ENCODE measurements at places on chromosomes 3 and 15.
A peak's percentile ranks its signal among the peaks of the same experiment; 100 is the strongest.

DNA sequence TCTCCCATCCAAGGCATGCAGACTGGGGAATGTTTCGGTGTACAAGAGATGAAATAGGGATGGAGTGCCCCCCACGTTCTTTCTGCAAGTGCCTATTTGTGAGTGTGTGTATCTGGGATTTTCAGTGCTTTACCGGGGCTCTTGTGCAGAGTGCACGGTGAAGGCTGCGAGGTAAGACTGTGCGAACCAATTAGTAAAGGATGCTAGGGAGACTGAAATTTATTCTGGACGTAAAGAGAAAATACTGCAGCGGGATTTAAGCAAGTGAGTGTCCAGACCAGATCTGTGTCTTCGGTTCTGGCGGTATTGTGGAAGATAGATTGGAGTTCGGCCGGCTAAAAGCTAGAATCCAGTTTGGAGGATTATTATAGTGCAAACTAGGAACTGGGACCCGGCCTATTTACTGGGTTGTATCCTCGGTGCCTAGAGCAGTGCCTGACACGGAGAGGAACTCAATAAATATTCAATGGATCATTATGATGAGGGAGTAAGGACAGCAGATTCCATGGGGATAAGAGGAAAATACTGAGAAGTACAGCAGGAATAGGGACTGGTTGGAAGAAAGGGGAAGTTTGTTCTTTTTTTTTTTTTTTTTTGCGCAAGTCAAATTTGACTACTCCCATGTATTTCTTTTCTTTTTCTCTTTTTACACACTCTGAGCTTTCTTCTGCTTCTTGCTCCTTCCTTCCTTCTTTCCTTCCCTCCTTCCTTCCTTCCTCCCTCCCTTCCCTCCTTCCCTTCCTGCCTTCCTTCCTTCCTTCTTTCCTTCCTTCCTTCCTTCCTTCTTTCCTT lies 580 bp upstream of the MAGEF1 start:
- no peak for DNase-seq

- DNase-seq: no peak
These were observed 73.2 kb upstream of the CTXND1 start for GRCh38 chr15:80325206-80325605.

DNA sequence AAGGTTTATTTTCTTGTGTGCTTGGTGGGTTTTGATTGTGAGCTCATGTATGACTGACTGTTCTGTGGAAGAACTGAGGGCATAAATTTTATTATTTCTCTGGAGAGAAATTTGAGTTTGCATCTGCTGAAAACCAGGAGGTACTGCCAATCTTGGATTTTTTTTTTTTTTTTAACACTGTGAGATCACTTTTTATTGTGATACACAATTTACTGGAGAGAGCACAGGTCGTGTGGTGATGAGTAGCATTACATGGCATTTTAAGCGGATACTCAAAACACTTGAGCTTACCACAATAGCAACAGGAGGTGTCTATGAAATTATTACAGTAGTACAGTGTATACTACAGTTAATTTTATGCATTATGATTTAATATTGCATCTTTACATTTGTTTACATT lies 237.4 kb downstream of the MFSD1 start:
- DNase-seq: no peak

GRCh38 chr15:64942356-64942755 lies 30.7 kb downstream of the ANKDD1A start:
- DNase-seq: no peak

DNA sequence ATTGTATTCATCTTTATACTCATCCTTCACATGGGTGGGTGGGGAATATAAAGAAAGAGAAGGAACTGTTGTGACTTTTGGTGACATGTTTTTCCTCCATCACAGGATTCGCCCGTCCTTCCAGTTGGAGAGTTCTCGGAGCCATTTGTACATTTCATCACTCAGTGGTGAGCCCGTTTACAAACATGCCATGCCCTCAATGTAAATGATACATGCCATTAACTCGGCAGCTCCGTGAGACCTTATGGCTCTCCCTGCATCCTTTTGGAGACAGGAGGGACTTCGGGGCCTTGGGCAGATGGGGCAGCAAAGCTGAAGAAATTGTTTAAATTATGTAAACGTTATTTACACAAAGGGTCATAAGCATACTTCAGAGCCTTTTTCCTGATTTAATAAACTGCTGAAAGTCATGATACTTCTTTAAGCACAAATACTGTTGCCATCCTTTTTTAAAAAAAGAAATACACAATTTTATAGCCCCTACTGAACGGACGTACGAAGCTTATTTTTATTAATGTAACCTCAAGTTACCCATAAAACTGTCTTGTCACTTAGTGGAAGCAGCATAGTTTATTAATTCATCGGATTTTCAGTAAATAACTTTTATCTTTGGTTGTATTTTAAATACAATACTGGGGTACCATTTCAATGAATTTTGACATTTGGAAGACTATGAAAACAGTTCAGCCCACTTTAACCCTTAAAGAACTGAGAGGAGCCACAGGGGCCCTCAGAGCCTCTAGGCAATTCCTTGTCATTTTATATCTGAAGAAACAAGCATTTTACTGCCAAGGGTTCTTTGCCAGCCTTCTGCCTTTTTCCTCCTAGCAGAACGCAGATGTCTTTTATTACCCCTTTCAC lies 55.6 kb upstream of the SKOR1 start:
- DNase-seq: no peak

DNA sequence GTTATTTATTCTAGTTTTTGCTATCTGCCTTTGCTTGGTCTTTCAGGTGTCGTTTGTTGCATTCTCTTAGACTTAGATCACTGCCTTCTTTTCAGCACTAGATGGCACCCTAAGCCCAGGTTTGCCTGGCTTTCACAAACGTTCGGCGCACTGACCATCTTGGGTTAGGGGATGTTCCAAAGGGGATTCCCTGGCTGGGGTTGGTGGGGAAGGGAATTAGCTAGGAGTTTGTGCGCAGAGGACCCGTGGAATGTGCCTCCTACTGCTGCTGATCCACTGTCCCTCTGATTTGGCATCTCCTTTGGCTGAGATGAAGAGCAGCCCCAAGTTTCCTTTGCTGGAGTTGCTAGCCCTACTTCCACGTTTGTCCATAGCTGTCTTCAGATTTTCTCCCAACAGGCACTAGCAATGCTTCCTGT lies 33.9 kb downstream of the PFN2 start:
- DNase-seq: peak; percentile 11

- DNase-seq: no peak
These were observed 103.7 kb upstream of the LRIG1 start for GRCh38 chr3:66604481-66604880.

- DNase-seq: no peak
These were observed 31.5 kb downstream of the SPTSSB start for GRCh38 chr3:161339517-161340500.

GRCh38 chr3:124669470-124669869 lies 60.8 kb upstream of the UMPS start:
- no peak for DNase-seq

- DNase-seq: no peak
These were observed 58.4 kb upstream of the RBP1 start for GRCh38 chr3:139597947-139598346.

- DNase-seq: no peak
These were observed 4.3 kb downstream of the BTBD1 start for GRCh38 chr15:83062768-83063180.

GRCh38 chr3:128282380-128283196 lies 129.3 kb downstream of the EEFSEC start:
- no peak for DNase-seq

- no peak for DNase-seq
These were observed 29.6 kb downstream of the MYL3 start for GRCh38 chr3:46833346-46834300.

GRCh38 chr3:130604806-130605205 lies 87.8 kb downstream of the COL6A6 start:
- DNase-seq: no peak

DNA sequence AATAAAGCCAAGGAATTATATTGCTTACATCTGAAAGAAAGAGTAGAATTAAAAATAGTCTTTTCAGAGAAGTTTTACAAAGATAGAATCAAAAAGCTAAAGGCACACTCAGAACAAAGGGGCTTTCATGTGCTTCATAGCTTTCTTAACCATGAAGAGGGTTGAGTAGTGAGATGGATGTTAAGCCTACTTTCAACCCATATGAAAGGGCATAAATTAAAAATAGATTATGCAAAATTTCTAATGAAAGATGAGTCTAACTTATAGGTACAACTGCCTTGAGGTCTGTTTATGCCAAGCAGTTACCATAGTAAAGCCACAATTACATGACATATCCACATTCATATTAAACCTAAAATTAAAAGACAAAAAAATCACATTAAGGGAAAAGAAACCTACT lies 223.3 kb upstream of the ARHGEF26 start:
- DNase-seq: no peak

DNA sequence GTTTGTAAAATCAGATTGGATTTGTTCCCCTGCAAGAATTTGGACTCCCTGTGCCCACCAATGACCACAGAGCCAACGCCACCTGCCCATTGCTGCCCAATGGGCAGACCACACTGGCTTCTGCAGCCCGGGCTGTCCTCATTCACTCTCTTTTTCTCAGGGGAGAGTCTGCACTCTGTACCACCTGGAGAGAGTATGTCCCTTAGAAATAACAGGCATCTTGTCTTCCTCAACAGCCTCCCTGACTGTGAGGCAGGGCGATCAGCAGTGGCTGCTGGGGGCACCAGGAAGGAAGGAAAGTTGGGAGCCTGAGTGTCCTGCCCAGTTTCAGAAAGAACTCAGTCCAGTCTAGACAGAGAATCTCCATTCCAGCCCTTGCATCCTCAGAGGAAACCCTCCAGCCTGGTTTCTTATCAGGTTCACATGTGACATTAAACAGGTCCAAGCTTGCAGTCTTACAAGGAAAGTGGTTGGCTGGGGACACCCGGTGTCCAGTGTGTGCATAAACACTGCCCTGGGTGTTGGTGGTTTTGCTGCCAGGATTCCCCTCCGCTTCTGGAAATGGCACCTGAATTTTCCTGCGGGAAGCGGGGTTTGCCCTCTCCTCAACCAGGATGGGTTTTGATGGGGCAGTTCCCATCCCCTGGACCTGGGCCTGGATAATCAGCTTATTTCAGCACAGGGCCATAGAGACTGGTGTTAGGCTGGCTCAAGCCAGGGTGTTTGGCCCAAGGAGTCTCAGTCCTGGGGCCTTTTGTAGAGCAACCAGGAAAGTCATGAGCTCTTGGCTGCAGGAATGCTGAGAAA lies 37.2 kb downstream of the SSUH2 start:
- DNase-seq: no peak

- no peak for DNase-seq
These were observed 15.9 kb downstream of the GATM start for GRCh38 chr15:45362419-45362818.

DNA sequence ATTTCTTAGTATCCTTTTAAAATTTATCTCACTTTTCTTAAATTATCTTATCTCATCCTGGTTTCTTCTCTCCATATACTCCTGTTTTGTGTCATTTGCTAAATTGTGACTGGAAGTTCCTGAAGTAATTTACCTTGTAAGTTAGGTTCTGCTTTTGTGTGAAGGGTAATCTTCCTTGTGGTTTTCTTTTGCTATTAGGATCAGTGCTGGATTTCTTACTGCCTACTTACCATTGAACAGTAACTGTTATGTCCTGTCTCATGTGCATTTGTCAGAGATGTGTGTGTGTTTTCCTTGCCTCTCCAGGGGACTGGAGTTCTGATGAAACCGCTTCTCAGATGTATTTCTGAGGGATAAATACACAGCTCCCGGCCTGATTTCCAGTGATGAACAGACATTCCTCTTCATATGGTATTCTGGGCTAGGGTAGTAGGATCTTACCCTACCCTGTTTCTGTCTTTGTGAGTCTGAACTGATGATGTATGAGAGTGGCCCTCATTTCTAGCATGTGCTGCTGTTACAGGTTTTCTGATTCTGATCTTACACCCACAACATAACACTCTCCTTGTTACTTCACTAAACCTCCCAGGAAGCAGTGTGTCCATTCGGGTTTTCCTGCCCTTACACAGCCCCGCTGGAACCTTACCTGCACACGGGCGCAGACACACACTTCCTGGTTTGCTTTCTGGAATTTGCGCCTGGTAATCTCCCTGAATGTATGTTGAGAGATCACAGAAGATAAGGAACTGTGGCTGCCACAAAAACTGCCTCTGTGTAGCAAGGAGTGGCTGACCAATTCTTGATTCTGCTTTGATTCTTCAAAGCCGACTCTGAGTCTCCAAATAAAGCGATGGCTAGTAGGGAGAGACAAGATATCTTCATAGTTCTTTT lies 14.7 kb downstream of the PAK2 start:
- no peak for DNase-seq

- DNase-seq: no peak
These were observed 43.9 kb downstream of the MUC4 start for GRCh38 chr3:195767792-195768191.

- DNase-seq: no peak
These were observed 69.9 kb downstream of the PTPRG start for GRCh38 chr3:61631108-61631769.

DNA sequence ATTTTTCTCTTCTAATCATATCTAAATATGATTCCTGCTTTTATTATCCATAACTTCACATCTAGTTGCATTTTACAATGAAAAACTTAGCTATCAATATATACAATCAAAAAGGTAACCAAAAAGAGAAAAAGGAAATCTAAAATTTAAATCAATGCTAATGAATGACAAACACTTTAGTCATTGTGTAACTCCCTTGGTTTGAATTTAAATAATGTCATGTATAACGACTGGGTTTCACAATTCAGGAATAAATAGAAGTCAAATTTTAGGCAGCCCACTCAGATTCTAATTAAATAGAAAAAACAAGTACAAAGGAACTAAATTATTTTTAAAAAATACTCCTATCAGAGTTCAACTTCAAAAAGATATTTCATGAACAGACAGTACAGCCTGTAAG lies 26.9 kb downstream of the DPH6 start:
- no peak for DNase-seq

DNA sequence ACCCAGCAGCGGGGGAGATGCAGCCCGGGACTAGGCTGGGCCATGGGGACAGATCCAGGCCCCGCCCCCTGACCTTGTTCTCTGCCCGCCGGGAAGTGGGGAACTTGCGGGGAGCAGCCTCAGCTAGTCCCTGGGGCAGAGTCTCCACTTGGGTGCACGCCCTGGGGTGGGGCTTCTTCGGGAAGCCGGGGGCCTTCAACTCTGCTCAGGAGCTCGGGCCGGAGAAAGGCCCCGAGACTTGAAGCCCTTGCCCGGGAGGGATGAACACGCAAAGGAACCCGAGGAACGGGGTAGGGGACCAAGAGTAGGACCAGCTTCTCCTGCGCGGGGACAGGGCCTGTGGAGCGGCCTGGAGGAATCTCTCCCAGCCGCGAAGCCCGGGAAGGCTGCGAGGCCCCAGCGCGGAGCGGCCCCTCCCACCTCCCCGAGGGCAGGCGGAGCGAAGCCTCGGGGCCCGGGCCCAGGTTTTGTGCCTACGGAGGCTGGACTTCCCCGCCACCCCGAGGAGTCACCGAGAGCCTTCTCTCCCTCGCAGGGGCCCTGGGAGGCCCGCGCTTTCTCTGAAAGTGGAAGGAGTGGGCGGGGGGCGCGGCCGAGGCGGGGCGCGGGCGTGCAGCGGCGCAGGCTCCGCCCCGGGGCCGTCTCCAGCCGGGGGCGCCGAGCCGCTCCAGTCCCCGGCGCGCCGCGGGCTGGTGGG lies at the start of gene ITPKA:
ITPKA (plus strand) TSS at position 670 of the 697 bp plus-strand sequence. CDS start 54 bp downstream, outside the sequence.
- peak; percentile 85 for DNase-seq
